ENCODE measurements at places on chromosomes 7 and 10. TPM values are rescaled to one million over a fixed set of nuclear protein-coding genes. Genes with fewer than 3 reads are reported as not detected.

SPDYE9 gene
- not detected for total RNA-seq

WASHC2A gene
- total RNA-seq: 11.3 TPM

ADCYAP1R1 gene
- total RNA-seq: 0.03 TPM

MACC1 gene
- not detected for total RNA-seq

SPDYE2B gene
- not detected for total RNA-seq

CTAGE15 gene
- total RNA-seq: not detected

FBXO24 gene
- 0.35 TPM for total RNA-seq

GPR141 gene
- not detected for total RNA-seq

PNLIPRP1 gene
- total RNA-seq: not detected

LMTK2 gene
- total RNA-seq: 9.3 TPM

ZFAND4 gene
- 5.0 TPM for total RNA-seq

INTS1 gene
- 43.9 TPM for total RNA-seq

GIMAP5 gene
- not detected for total RNA-seq

MSS51 gene
- 0.31 TPM for total RNA-seq

PIP gene
- 0.16 TPM for total RNA-seq

OR6B1 gene
- total RNA-seq: not detected

RPEL1 gene
- 0.07 TPM for total RNA-seq

KCNH2 gene
- total RNA-seq: 5.7 TPM

OR13A1 gene
- total RNA-seq: not detected

MRLN gene
- total RNA-seq: not detected

AUTS2 gene
- 3.8 TPM for total RNA-seq

TMEM176A gene
- not detected for total RNA-seq

EN2 gene
- total RNA-seq: 0.83 TPM

SPAM1 gene
- total RNA-seq: not detected

CTBP2 gene
- total RNA-seq: 107 TPM

TDRD1 gene
- total RNA-seq: not detected

UCN3 gene
- not detected for total RNA-seq

IQUB gene
- total RNA-seq: 0.06 TPM

RPP30 gene
- 48.3 TPM for total RNA-seq

SLC13A1 gene
- not detected for total RNA-seq

RET gene
- total RNA-seq: 0.56 TPM

ELMO1 gene
- total RNA-seq: 3.4 TPM

MNX1 gene
- total RNA-seq: 4.6 TPM

AGR3 gene
- total RNA-seq: not detected

ZNF488 gene
- 12.6 TPM for total RNA-seq

NUTM2B gene
- 0.19 TPM for total RNA-seq

OR2A5 gene
- not detected for total RNA-seq

NCF1 gene
- 0.18 TPM for total RNA-seq

TBX20 gene
- total RNA-seq: 2.0 TPM

Measured in A549 treated with AZD2906 at 1 μM for 4 hours (cell line).